ENCODE measurements at places on chromosomes 6 and 20. TPM values are rescaled to one million over a fixed set of nuclear protein-coding genes. Genes with fewer than 3 reads are reported as not detected.

- no peak overlapping the region for H3K27ac ChIP-seq
- no peak for DNase-seq
- H3K36me3 ChIP-seq: no peaks in the 10 kb centered on the region
- no peak overlapping the region for H3K4me3 ChIP-seq
Measured at GRCh38 chr20:50055524-50056083, 57.3 kb downstream of the UBE2V1 start.

DNA sequence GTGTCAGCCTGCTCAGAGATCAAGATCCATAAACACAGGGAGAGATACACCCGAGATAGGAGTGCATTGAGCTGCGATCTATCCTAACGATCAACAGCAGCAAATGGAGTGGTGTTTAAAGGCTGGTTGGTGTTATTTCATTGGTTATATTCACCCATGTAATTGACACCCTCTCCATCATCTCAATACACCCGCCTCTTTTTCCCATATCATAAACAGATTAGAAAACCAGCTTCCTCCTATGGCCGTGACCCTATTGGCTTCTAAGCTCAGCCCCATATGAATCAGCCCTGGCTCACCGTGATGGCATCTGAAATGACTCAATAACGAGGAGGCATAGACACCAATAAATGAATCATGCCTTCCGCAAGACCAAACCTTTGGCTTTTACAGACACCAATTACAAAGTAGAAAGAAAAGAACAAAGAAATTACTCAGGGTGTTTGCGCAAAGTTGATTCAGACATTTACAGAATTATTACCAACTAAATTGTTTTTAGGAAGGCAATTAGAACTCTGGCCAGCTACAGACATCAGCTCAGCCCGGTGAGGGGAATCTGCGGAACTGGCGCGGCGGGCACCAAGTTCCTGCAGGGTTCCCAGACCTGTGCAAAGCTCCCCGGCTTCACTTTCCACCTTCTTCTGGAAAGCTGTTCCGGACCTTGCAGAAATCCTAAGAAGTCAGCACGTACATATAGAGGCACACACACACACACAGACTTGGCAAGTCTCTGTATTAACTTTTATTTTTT, 11.5 kb downstream of the PMEPA1 start:
- H3K4me1 ChIP-seq: peaks cover 36% of the 10 kb centered on the region

DNA sequence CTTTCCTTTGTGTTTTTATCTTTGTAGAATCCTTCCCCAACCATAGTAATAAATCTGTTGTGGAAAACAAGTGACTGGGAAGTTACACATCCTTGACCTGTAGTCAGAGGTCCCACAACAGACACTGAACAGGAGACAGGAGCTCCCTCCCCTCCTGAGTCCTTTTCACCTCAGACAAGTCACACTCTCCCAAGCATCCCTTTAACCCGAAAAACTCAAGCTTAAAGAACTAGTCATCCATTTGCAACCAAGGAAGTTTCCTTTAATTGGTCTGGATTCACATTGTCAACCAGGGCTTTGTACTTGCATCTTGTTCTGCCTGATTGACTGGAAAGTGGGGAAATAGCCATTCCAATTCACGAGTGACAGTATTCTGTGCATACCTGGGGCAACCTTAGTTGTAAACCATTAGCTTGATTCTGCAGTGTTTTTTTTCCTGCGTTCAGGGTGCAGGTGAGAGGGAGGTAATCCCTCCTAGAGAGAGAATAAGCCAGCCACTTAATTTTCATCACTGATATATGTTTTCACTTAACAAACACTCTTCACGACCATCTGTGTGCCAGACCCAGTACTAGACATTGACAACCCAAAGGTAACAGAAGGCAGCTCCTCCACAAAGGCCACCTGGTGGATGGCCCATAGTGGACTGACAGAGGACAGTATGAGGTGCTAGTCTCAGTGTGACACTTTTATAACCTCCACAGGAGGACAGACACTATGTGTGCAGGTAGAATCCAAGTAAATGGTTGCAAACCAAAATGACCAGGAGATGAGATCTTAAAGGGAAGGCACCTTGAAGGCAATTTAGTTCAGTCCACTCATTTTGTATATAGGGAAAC, 112.4 kb downstream of the SLX4IP start:
- no peaks in the 10 kb centered on the region for H3K27me3 ChIP-seq
- no peak overlapping the region for H3K27ac ChIP-seq
- H3K4me1 ChIP-seq: peaks cover 12% of the 10 kb centered on the region

DNA sequence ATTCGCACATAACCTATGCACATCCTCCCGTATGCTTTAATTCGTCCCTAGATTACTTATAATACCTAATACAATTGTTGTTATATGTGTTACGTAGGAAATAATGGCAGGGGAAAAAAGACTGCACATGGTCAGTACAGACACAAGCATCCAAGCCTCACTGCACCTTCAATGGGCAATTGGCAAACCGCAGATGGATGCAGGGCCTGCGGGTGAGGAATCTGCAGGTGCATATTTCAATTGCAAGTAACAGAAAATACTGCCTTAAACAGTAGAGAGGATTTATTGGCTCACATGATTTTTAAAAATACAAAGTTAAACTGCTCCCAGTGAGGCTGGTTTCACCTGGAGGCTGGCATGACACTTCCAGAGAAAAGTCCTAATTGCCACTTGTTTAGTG, 142.1 kb upstream of the MLN start:
- peaks cover 13% of the 10 kb centered on the region for H3K27me3 ChIP-seq
- H3K4me1 ChIP-seq: no peaks in the 10 kb centered on the region
- no peak overlapping the region for H3K4me3 ChIP-seq
- no peak overlapping the region for H3K27ac ChIP-seq

The HLA-DQA1 gene
- 2.6 TPM for total RNA-seq

DNA sequence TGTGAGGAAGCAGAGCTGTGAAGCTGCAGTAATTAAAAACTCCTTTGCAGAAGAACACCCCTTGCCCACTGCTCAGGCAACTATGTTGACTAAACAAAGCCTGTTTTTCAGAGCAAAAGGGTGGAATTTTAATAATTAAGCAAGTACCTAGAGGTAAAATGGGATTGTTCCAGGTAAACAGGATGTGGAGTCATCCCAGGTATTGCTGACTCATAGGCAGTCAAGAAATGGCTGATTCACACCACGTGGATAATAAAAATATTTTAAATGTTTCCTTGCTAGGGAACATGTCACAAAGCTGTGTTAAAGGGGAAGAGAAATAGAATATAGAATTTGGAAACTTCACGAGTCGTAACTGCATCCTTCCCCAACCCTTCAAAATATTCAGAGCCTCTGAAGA, 491.8 kb downstream of the BTBD3 start:
- H3K27me3 ChIP-seq: no peaks in the 10 kb centered on the region

- no peaks in the 10 kb centered on the region for H3K27me3 ChIP-seq
- no peaks in the 10 kb centered on the region for H3K4me1 ChIP-seq
- H3K27ac ChIP-seq: no peak overlapping the region
- no peaks in the 10 kb centered on the region for H3K36me3 ChIP-seq
Measured at GRCh38 chr6:5379647-5380242, 118.4 kb downstream of the FARS2 start.

The TREML2 gene
- 0.09 TPM for total RNA-seq

DNA sequence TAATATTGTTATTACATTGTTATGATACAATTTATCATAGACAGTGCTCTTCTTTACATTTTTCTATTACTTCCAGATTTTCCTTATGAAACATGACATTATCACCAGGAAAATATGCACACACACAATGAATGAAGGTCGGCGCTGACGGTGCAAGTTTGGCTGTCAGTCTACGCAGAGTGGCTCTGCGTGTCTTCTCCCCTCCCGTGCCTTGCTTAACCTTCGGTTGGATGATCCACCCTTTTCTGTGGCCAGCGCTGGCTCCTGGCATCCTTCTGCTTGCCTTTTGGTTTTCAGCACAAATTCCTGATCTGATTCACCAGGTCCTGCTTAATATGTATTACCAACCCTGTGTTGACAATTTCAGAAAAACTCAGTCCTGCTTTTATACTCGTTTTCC, 157.4 kb downstream of the TSHZ2 start:
- no peaks in the 10 kb centered on the region for H3K36me3 ChIP-seq
- H3K4me3 ChIP-seq: no peak overlapping the region
- no peak overlapping the region for H3K27ac ChIP-seq
- no peaks in the 10 kb centered on the region for H3K27me3 ChIP-seq

The SLC32A1 gene
- total RNA-seq: not detected

DNA sequence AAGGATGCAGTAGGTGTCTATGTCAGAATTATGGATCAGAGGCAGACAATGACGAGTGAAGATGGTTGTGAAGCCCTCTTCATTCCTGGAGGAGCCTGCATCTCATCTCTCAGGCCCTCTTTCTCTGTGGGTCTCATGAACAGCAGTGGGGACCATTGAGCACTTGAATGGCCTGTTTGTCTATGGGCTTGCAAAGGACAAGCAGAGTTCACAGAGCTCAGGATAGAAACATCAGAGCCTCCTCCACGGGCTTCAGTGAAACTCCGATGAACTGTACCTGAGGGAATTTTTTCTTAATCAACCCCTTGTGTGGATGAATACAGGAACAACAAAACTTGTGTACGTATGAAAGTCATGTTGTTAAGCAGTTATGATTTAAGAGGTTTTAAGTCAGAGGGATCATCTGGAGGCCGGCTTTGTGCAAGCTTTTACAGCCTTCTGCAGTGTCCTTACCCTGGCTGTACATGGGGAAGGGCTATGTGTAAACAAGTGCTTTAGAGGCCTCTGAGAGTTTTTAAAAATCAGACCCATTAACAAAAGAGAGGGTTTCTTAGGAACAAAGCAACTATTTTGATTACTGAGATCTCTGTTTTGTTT, 29.7 kb upstream of the PI16 start:
- peak; percentile 40 for DNase-seq
- no peak overlapping the region for H3K4me3 ChIP-seq
- peaks cover 49% of the 10 kb centered on the region for H3K36me3 ChIP-seq
- H3K27me3 ChIP-seq: no peaks in the 10 kb centered on the region
- H3K27ac ChIP-seq: peak overlapping the region; percentile 51

DNA sequence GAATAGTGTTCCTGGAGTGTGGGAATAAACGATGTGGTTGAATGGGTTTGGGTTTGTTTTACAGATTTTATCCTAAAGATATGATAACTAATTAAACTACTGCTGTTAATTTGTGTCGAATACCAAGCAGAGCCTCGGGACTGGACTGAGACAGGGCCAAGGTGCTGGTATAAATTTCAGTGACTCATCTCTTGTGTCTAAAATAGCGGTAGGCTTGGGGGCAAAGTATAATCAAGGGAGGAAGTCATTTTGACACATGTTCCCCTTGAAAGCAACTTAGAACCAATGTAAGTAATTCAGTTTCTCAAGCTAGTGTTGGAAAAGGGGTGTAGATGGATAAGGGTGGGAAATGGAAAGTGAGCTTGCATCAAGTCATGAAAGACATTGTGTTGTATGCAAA, 108.4 kb downstream of the PLCB4 start:
- H3K4me1 ChIP-seq: no peaks in the 10 kb centered on the region
- H3K4me3 ChIP-seq: no peak overlapping the region
- no peaks in the 10 kb centered on the region for H3K36me3 ChIP-seq
- no peak for DNase-seq
- H3K27ac ChIP-seq: no peak overlapping the region
- no peaks in the 10 kb centered on the region for H3K27me3 ChIP-seq
